ENCODE measurements at places on chromosomes 7 and 10.

- DNase-seq = no peak
Observed at GRCh38 chr10:50324046-50324445, 72.7 kb upstream of the ASAH2 start.

GRCh38 chr10:60353519-60354258 is 36.0 kb downstream of the ANK3 start:
- DNase-seq = peak; percentile 35

DNA sequence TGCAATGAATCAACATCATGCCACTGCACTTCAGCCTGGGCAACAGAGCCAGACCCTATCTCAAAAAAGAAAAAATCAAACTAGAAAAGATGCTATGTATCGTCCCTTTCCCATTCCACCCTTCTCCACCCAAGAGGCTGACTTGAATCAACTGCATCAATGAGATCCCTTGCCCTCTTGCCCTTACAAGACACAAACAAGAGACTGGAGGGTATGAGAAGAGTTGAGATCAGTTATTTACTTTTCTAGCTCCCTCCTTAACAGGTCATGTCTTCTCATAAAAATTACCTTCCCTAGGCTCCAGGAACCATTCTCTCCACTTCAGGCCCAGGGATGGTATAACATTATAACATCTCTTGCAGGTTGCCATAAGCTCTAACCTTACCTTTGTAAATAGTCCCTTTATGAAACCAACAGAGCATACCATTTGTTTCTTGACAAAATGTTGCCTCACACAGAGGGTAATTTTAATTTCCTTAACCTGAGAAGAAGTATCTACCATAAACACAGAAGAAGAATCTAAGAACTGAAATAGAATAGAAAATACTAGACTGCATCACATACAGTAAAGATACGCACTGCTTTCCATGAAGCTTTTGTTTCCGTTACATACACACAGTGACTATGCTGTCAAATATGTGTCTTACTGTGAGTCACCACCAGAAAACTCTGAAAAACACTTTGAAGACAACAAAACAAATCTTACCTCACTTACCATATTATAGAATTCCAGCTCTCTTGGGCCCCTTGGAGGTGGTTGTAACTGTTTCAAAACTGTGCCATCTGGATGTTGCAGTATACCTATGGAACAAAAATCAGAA is 30.5 kb downstream of the IPMK start:
- peak; percentile 79 for DNase-seq

- no peak for DNase-seq
Observed at GRCh38 chr7:71665716-71666115, 533.8 kb downstream of the GALNT17 start.

DNA sequence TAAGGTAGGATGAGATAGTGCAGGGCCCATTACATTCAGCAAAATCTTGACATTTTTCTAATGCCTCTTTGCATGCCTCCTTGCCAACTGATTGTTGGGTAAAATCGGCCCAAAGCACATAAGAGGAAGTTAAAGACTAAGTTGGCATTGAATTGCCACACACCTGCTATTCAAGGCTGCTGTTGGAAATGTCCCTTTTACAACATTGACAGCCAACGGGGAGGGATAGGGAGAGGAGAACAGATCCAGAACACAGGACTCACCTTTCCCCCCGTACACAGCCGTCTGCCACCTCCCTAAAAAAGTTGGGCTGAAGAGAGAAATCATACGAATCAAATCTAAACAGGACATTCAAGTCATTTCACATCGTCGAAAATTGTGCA is 695 bp downstream of the FAM237B start:
- DNase-seq = no peak

GRCh38 chr7:89695241-89695640 is 459.0 kb upstream of the STEAP1 start:
- no peak for DNase-seq

DNA sequence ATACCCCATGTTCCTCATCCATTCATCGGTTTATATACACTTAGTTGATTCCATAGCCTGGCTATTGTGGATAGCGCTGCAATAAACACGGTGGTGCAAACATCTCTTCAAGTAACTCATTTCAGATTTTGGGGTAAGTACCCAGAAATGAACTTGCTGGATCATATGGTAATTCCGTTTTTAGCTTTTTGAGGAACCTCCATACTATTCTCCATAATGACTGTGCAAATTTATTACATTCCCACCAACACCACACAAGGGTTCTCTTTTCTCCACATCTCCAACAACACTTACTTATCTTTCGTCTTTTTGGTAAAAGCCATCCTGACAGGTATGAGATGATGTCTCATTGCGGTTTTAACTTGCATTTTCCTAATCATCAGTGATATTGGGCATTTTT is 3.7 kb downstream of the NPFFR1 start:
- DNase-seq = no peak

DNA sequence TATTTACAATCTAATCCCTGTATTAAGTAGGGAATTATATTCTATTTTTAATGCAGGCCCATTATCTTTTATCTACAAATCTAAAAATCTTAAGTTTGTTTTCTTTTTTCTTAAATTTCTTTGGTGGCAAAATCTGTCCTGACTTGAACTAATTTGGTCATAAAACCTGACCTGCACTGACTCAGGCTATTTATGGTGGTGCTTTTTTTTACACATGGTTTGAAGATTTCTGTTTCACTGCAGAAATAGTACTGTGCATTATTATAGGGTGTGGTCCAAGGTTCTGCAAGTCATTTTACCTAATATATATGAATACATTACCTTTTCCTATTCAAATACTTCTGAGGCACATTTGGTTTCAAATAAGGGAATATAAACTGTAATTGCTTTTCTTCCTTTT is 137.0 kb downstream of the CD36 start:
- no peak for DNase-seq

- no peak for DNase-seq
Observed at GRCh38 chr10:79605308-79605707, 5.4 kb upstream of the SFTPA1 start.

DNA sequence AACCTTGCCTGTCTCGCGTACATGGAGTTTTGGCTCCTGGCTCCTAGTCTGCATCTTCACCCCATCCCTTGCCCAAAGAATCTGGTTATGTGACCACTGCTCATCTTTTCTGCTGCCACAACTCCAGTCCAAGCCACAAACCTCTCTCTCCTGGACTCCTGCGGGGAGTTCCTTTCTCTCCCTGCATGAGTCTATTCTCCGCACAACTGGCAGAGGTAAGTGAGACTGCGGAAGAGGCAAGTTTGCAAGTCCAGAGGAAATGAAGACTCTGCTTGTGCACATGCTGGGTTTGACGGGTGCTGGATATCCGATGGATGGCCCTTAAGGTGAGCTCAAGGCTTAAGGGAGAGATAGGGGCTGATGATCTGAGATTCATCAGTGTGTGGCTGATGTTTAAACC is 61.0 kb downstream of the TRUB1 start:
- no peak for DNase-seq

GRCh38 chr7:29287366-29287765 is 92.8 kb downstream of the CHN2 start:
- DNase-seq = peak; percentile 54

GRCh38 chr7:122637784-122638183 is 61.1 kb downstream of the RNF133 start:
- DNase-seq = no peak

DNA sequence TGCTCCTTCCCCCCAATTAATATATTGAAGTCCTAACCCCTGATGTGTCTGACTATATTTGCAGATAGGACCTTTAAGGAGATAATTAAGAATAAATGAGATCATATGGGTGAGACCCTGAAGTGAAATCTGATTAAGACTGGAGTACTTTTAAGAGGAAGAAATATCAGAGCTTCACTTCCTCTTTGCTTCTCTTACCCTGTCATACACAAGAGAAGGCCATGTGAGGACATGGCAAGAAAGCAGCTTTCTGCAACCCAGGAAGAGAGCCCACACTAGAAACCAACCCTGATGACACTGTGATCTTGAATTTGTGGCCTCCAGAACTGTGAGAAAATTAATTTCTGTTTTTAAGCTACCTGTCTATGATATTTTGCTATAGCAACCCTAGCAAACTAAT is 44.2 kb downstream of the JMJD1C start:
- DNase-seq = no peak

DNA sequence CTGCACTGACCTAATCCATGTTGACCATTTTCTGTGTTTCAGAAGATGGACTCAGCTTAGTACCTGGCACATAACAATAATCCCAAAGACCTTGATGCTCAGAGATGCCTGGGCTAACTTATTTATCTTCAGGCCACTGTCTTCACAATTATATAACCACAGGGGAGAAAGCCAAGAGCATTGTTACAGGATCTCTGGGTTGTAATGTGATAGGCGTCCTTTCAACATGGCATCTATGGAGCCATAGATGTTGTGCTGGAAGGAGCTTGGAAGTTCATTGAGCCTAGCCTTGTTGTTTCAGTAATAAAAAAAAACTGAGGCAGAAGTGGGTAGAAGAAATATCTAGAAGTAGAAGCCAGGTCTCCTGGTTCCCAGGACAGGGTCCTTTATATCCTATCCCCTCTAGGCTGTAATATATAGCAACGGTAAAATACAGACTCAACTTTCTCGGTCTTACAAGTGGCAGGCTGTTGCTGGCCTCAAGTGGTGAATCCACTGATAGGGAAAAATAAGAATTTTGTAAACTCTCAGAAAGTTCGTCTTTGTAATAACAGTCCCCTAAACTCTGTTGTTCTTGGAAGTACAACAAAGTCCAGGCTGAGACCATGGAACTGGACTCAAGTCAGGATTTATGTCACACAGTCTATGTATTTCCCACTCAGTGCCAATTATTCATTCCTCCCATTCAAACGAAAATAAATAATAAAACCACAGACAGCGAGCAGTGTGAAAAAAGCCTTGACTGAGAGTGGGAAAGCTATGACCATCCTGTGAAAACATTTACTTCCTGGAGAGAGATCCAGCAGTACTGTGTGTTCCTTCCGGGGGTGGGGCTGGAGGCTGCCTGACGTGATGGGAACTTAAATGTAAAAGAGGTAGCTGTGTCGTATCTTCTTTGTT is 277.6 kb downstream of the REEP3 start:
- DNase-seq = peak; percentile 61

DNA sequence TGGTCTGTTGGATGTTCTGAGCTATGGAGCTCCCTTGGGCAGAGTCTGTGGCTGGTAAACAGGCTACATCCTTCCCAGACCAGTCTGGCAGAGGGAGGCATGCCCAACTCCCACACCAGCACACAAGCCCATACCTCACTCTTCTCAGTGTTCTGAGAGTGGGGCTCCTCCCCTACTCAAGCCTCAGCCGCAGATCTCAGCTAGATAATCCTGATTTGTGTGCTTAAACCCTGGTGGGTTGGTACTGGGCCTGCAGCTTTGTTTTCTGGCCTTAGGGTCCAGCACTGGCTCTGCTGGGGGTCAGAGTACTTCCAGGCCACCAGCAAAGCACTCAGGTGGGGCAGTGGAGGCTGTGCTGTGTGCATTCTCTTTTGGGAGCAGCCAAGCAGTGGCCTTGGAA is 70.4 kb downstream of the MGAM2 start:
- no peak for DNase-seq

- no peak for DNase-seq
Observed at GRCh38 chr10:6579183-6579903, 733 bp downstream of the PRKCQ start.

GRCh38 chr10:43162604-43163003 is 24.4 kb downstream of the CSGALNACT2 start:
- DNase-seq = no peak

DNA sequence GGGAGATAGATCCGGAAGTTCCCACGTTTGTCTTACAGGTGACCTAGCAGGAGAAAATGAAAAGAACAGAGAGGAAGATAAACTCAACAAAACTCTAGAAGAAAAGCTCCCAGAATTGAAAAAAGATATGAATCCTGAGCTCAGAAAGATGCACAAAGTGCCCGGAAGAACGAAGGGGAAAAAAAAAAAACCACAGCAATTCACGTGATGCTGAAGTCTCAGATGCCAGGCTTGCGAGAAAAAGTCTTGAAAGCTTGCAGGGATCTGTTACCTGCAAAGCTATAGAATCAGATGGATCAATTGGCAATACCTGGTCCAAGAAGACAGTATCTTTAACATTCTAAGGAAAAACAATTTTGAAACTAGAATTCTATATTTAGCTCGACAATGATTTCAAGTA is 33.5 kb downstream of the CARD11 start:
- DNase-seq = no peak

- no peak for DNase-seq
Observed at GRCh38 chr10:28250358-28250757, 52.5 kb downstream of the MPP7 start.

- no peak for DNase-seq
Observed at GRCh38 chr10:95305606-95306317, 15.0 kb upstream of the PDLIM1 start.

DNA sequence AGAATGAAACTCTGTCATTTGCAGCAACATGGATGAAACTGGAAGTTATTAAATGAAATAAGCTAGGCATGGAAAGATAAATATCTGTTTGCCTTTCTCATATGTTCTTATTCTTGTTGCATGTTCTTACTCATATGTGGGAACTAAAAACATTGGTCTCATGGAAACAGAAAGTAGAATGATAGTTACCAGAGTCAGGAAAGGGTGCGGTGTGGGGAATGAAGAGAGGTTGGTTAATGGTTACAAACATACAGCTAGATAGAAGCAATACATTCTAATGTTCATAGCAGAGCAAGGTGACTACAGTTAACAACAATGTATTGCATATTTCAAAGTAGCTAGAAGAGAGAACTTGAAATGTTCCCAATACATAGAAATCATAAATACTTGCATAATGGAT is 105.1 kb downstream of the FAM107B start:
- no peak for DNase-seq

DNA sequence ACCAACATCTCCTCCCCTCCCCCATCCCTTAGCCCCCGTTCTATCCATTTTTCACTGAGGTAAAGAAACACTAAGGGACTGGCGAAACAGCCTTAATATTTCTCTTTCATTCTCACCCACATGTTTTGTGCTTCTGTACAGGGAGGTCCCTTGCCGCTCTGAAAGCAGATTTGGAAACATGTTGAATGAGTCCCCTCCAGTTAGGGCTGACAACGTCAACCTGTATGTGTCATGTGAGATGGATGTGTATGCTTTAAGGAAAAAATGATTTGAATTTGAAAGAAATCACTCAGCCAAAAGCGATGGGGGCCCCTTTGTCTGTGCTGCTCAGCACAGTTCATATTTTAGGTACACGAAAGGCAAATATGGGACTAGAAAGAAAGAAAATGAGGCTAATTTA is 314.3 kb upstream of the LRGUK start:
- no peak for DNase-seq
